ENCODE measurements at places on chromosomes 4 and X. TPM values are rescaled to one million over a fixed set of nuclear protein-coding genes. Genes with fewer than 3 reads are reported as not detected.

SYN1 gene
- total RNA-seq, result 0.75 TPM

SLC7A11 gene
- 0.93 TPM for total RNA-seq

DNA sequence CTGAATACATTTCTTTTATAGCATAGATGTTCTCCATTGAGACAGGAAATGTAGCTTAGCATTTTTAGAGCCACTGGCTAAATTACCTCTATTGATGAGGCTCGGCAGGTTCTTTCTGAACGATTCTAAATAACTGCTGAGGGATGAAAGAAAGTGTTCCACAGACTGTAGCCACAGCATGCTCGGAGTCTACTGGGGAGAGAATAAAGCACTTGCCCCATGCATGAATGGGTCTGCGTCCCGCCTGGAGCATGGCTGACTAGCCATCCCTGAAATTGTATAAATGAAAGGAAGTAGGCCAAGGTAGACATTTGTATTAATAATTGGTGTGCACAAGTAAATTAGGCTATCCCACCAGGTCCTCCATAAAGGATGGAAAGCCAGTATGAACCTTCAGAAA is 269.8 kb downstream of the COL25A1 start:
- DNase-seq, result no peak
- peaks cover 2% of the 10 kb centered on the region for H3K4me1 ChIP-seq
- H3K36me3 ChIP-seq, result no peaks in the 10 kb centered on the region
- no peak overlapping the region for H3K27ac ChIP-seq
- H3K27me3 ChIP-seq, result no peaks in the 10 kb centered on the region

DNA sequence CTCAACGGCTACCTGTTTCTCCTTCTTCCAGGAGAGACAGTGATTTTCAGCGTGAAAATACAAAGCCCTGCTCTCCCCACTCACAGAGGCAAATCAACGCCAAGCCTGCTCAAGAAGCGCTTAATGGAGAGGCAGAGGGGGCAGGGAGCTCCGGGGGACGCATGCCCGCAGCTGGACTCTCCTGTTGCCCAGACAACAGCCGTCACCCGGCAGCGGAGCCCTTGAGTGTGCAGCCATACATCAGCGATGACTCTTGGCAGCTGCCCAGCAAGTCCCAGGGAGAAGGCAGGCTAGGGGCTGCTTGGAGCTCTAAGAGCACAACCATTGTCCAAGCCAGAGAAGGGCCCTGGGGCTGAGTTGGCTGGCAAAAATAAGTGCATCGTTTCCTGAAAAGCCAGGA is 71.0 kb upstream of the AFAP1 start:
- peak; percentile 90 for DNase-seq
- no peaks in the 10 kb centered on the region for H3K36me3 ChIP-seq
- peaks cover 10% of the 10 kb centered on the region for H3K27me3 ChIP-seq
- peaks cover 25% of the 10 kb centered on the region for H3K4me1 ChIP-seq
- peak overlapping the region; percentile 47 for H3K27ac ChIP-seq
- no peak overlapping the region for H3K4me3 ChIP-seq

DNA sequence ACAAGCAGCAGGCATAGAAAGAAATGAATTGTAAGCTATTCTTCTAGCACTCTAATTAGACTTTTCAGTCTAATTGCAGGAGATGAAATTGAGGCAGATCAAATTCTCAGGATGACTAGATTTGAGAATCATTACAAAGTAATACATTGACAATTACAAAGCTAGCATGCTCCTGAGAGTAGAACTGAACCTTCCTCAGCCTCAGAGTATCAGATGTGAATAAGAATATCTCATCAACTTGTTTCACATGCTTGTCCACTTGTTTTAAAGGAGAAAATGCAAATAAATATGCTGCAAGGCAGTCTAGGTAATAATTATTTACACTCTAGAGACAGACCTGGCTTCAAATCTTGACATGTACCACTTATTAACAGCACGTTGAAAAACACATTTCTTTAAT is 491.0 kb upstream of the MAGEB2 start:
- no peak overlapping the region for H3K27ac ChIP-seq
- peaks cover 3% of the 10 kb centered on the region for H3K27me3 ChIP-seq
- no peak overlapping the region for H3K4me3 ChIP-seq
- no peaks in the 10 kb centered on the region for H3K36me3 ChIP-seq
- no peak for DNase-seq
- no peaks in the 10 kb centered on the region for H3K4me1 ChIP-seq

DNA sequence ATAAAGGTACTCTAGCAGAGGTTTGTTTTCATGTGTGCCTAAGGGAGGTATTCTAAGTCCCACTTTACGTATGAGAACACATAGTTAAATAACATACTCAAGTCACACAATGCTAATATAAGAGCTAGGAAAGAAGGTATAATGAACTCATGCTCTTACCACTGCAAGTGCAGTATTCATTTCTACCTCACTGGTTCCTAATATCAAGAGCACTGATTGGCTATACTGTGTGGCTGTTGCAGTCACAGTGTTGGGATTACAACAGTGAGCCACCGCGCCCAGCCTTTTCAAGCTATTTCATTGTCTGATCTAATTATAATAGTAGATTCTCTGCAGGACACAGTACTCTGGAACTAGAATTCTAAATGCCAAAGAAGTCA is 84.0 kb downstream of the PDS5A start:
- no peak for DNase-seq
- H3K27ac ChIP-seq, result no peak overlapping the region
- H3K4me3 ChIP-seq, result no peak overlapping the region
- H3K27me3 ChIP-seq, result no peaks in the 10 kb centered on the region

SMIM31 gene
- total RNA-seq, result not detected
